ENCODE measurements at places on chromosomes 13 and 19.

DNA sequence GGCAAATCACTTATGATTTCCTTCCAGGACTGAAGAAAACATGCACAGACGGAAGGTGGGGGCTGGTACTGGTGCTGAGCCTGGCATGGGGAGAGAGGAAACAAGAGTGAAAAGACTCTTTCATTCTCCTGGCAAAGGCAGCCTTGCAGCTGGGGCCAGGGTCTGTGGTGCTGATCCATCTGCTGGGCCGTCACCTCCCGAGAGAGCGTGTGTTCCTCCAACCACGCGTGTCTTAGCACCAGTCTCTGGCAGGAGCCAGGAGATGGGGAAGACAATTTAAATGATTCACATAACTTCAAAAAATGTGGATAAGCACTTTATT lies 23.9 kb upstream of the SPART start:
- no peak for DNase-seq

- no peak for DNase-seq
Measured at GRCh38 chr13:106329941-106330340, 205.5 kb downstream of the EFNB2 start.

GRCh38 chr13:74708629-74709028 lies 574.4 kb upstream of the KLF12 start:
- DNase-seq, result no peak

GRCh38 chr19:1250437-1251260 lies 2.3 kb downstream of the MIDN start:
- DNase-seq, result peak; percentile 62

DNA sequence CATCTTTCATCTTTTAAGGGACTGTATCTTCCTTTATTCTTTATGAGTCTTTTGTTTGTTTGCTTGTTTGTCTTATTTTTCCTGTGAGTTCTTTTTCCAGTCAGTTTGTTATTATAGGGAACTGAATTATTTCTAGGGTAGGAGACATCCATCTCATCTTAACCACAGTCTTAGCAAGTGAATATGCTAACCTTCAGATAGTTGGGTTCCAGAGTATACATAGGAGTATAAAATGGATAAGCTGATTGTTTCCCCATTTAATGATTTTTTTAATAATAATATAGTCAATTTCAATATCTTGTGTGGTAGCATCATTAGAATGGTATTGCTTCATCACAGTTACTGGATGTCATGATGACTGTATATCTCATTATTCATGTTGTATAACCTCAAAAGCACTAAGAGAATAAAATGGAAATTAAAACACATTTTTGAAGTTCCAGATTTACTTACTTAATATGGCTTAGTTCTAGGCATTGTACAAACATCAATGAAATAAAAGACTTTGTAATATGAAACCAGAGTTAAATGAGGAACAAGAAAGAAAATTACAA lies 33.0 kb downstream of the GPC6 start:
- DNase-seq, result no peak

- no peak for DNase-seq
Measured at GRCh38 chr13:48344264-48344663, 40.7 kb downstream of the RB1 start.

GRCh38 chr19:55115446-55116065 lies 1.9 kb downstream of the PPP1R12C start:
- no peak for DNase-seq

Data from NK-92 treated with Interleukin-12 subunit alpha and Interleukin-12 subunit beta, amount 100 ng/mL, for 24 hours (cell line).